ENCODE measurements at places on chromosomes 1 and 21. TPM values are rescaled to one million over a fixed set of nuclear protein-coding genes. Genes with fewer than 3 reads are reported as not detected.
A peak's percentile ranks its signal among the peaks of the same experiment; 100 is the strongest.

The DENND2C gene
- 4.0 TPM for polyA plus RNA-seq

DNA sequence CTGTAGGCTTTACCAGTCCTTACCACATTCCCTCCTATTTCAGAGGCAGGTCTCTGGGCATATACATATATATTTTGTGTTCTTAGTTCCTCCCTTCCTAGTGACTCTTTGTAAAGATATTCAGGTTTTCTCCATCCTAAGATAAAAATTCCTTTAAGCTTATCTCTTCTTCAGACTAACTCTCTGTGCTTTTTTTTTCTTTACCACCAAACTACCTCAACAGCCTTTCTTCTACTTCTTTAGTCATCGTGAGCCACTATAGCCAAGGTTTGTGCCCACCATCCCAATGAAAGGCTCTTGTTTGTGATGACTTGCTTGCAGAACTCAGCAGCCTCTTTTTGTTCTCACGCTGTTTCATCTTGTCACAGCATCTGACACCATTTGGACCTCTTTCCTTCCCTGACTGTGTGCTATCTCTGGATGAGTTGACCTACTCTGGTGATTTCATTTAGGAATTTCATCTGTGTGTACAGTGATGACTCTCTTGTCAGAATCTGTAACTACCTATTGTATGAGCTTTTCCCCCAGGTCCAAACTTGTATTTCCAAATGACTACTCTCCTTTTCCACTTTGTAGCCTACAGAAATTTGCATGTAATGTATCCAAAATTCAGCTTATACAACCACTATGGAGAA lies 59.0 kb upstream of the MACF1 start:
- no peak for DNase-seq

GRCh38 chr1:183620311-183620710 lies 15.3 kb downstream of the ARPC5 start:
- DNase-seq, result no peak

The MROH9 gene
- polyA plus RNA-seq, result not detected

DNA sequence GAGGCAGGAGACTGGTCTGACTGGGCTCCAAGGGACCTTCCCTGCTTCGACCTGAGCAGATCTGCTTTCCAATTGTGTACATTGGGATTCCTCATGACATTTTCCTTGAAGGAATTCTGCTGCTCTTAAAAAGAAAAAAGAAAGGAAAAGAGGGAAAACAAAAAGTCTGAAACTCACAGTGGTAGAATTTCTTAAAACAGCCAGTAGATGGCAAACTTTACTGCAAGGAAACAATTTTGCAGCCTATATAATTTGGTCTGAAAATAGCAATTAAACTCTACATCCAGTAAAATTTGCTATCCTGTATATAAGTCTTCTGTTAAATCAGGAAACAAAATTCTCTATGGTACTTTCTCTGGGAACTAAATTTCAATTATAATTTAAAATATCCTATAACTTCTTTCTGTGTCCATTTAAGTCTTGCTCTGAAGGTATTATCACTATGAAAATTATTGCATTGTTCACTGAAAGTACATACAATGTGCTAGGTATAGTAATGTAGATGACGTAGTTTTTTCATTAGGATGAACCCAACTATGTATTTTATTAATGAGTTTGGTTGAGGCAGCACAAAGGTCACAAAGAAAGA lies 59.8 kb downstream of the CRB1 start:
- DNase-seq, result no peak

GRCh38 chr21:14753466-14754258 lies 207.5 kb upstream of the SAMSN1 start:
- no peak for DNase-seq

- DNase-seq, result no peak
Measured at GRCh38 chr1:236027104-236027503, 37.8 kb downstream of the NID1 start.

DNA sequence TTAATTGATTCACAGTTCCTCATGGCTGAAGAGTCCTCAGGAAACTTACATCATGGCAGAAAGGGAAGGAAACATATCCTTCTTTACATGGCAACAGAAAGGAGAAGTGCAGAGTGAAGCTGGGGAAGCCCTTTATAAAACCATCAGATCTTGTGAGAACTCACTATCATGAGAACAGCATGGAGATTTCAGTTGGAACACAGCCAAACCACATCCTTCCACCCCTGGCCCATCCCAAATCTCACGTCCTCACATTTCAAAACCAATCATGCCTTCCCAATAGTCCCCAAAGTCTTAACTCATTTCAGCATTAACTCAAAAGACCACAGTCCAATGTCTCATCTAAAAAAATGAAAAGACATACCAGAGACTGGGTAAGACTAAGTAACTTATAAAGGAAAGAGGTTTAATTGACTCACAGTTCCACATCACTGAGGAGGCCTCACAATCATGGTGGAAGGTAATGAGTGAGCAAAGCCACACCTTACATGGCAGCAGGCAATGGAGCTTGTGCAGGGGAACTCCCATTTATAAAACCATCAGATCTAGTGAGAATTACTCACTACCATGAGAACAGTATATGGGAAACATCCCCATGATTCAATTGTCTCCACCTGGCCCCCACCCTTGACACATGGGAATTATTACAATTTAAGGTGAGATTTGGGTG lies 105.2 kb downstream of the MRPL39 start:
- no peak for DNase-seq

GRCh38 chr1:31764312-31765040 lies at the start of gene ADGRB2:
ADGRB2 (minus strand) TSS chr1:31764340; CDS start chr1:31757221, 7,119 bp downstream.
- no peak for DNase-seq

DNA sequence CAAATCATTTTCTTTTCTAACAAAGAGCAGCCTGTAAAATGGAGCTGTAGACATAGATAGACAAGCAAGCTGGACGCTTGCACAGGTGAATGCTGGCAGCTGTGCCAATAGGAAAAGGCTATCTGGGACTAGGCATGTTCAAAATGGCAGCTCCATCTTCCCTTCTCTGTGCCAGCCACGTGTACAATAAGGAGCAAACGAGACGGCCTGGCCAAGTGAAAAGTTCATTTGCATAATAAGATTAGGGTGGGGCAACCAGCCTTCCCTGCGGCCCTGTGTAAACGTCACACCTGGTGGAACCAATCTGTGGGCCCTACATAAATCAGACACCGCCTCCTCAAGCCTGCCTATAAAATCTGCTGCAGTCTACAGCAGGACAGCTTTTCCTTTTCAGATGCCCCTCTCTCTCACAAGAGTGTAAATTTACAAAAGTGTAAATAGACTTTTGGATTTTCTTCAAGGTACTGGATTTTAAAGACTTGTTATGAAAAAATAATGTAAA lies 16.6 kb upstream of the EDEM3 start:
- DNase-seq, result no peak

The AIM2 gene
- polyA plus RNA-seq, result 0.11 TPM

The PFKL gene
- polyA plus RNA-seq, result 145 TPM

GRCh38 chr1:227779021-227779441 lies 36.4 kb upstream of the PRSS38 start:
- no peak for DNase-seq

- no peak for DNase-seq
Measured at GRCh38 chr1:226108935-226109828, 46.7 kb downstream of the H3-3A start.

DNA sequence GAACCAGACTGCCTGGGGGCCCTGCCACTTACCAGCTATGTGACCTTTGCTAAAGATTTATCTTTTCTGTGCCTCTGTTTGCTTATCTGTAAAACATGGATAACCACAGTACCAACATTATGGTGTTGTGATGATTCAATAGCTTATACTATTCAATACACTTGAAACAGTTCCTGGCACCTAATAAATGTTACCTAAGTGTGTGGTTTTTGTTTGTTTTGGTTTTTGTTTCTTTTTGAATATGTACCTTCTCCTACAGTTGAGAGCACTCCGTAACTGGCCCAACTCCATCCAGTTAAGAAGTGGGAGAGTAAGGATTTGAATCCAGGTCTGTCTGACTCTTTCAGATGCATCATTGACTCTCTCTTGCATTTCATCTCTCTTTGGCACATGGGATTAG lies 125.8 kb upstream of the C8B start:
- no peak for DNase-seq

- no peak for DNase-seq
Measured at GRCh38 chr21:46163380-46163779, 8.0 kb upstream of the FTCD start.

- no peak for DNase-seq
Measured at GRCh38 chr21:29145354-29145782, 14.9 kb downstream of the MAP3K7CL start.

DNA sequence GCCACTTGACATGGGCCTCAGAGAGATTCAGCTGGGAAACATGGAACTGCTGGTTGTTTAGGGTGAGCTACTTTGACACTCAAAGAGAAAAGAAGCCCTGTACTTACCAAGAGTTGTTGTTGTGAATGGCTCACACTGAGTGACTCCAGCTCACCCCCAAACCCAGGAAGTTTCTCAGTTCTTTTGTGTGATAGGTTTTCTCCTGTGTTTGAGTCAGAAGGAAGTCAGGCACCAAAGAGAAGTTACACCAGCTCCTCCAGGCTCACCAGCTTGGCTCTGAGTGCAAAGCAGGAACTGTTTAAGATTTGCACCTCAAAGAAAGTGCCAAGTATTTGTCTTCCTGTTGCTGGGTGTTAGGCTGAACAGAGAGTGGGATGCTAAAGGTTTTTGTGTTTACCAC lies 111.2 kb upstream of the PROX1 start:
- no peak for DNase-seq

- DNase-seq, result no peak
Measured at GRCh38 chr1:36582066-36582755, 99.5 kb upstream of the CSF3R start.

DNA sequence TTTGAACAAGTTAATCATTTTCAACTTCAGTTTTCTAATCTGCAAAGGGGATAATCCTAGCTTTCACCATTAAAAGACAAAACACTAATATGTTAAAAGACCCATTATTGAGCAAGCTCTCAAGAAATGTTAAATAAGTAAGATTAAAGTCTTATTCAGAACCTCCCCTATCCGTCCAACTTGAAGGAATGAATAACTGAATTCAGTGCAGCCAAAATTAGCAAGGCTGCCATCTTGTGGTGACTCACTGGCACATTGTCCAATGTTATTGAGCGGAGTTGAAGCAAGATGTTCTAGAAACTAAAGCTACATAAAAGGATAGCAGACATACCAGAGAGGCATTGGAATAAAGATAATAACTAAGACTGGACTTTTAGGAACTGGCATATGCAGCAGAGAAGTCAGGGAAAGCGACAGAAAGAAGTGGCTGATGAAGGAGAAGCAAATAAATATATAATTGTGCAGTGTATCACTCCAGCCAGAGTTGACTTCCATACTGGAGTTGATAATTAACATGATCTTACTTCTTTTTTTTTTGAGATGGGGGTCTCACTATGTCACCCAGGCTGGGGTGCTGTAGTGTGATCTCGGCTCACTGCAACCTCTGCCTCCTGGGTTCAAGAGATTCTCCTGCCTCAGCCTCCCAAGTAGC lies 8.2 kb upstream of the CAP1 start:
- DNase-seq, result peak; percentile 36

- DNase-seq, result no peak
Measured at GRCh38 chr1:219791766-219792165, 136.6 kb downstream of the SLC30A10 start.

DNA sequence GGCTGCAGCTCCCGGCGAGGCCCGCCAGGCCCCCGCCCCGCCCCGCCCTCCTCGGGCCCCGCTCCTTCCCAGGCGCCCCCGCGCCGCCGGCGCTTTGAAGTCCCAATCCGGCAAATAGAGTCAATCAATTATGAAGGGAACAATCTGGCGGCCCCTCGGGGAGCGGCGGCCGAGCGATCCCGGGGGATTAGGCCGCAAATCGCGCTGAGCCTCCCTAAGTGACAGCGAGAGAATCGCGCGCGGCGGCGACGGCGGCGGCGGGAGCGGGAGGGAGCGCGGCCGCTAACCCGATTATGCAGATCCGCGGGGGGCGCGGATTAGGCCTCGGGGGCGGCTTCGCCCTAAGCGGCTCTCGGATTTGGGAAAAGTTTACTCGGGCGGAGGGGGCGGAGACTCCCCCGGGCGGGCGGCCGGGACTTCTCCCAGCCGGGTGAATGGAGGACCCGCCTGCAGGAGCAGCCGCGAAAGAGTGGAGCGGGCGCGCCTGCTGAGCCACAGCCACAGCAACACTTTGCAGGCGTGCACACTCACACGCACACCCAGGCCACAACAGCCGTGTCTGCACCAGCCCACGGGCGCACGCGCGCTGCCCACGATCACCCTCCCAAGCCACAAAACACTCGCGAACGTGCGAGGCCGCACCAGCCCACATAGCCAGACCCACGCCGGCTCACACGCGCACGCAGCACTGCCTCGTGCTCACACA lies 23.0 kb upstream of the DMBX1 start:
- DNase-seq, result peak; percentile 38

- DNase-seq, result no peak
Measured at GRCh38 chr1:61198554-61198953, 116.2 kb downstream of the NFIA start.

GRCh38 chr21:42533306-42533962 lies 19.8 kb downstream of the SLC37A1 start:
- no peak for DNase-seq

GRCh38 chr1:162070094-162070748 lies 730 bp downstream of the NOS1AP start:
- DNase-seq, result peak; percentile 56

DNA sequence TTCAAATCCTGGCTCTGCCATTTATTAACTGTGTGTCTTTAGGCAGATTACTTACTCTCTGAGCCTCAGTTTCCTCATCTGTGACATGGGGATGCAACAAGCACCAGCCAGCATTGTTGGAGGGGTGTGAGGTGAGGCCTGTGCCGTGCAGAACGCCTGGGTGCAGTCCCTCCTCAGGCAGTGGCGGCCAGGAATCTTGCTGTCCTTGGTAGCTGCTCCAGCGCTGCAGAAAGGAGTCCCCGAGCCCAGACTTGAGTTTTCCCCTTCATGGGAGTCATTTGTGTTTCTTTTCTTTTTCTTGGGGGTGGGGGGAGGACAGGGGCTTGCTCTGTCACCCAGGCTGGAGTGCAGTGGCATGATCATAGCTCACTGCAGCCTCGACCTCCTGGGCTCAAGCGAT lies 46.6 kb downstream of the DISP3 start:
- DNase-seq, result no peak

DNA sequence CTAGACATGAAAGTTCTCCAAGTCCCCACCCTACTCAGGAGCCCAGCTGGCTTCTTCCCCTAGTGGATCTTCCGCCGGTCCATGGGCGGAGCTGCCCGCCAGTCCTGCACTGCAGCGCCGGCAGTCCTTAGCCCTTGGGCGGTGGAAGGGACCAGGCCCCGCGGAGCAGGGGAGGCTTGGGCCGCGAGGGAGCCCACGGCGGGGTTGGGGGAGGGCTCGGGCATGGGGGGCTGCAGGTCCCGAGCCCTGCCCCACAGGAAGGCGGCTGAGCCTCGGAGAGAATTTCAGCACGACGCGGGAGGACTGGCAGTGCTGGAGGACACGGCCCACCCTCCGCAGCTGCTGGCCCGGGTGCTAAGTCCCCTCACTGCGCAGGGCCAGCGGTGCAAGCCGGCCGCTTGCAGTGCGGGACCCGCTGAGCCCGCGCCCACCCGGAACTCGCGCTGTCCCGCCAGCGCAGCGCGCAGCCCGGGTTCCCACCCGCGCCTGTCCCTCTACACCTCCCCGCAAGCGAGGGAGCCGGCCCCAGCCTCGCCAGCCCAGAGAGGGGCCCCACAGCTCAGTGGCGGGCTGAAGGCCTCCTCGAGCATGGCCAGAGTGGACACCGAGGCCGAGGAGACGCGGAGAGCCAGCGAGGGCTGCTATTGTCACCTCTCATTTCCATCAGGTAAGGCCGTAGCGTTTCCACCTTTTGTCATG lies 1398.6 kb downstream of the MRPL39 start:
- DNase-seq, result no peak

- no peak for DNase-seq
Measured at GRCh38 chr21:44800103-44800502, 1.5 kb downstream of the UBE2G2 start.

Data from renal pelvis (tissue), 12 donors.